Stomach (tissue), 19 donors: ENCODE measurements at places on chromosomes 16 and 17. TPM values are rescaled to one million over a fixed set of nuclear protein-coding genes. Genes with fewer than 3 reads are reported as not detected.

The MSLN gene
- 1.7 TPM for total RNA-seq

DNA sequence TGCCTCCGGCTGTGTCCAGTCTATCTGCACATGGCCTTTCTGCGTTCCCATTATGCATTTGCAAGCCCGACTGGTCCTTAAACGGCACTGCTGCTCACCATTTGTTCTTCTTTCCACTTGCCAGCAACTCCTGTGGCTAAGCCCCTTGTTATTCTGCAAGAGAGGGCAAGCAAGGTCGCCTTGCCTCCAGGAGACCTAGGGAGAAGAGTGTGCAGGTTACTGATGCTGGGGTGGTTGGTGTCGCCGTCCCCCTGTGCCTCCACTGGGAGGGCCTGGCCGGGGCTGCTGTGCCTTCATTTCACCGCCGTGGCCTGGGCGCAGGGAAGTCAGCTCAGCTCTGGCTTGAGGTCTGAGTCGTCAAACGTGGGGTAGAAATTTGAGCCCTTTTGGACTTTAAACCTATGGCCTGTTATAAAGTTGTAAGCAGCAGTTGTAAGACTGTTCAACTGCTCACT lies 12.7 kb downstream of the SLC6A4 start:
- no peak for DNase-seq

The EVPL gene
- total RNA-seq, result 1.2 TPM

The NPIPA3 gene
- total RNA-seq, result not detected

The SMPD3 gene
- total RNA-seq, result 110 TPM

GRCh38 chr17:81726004-81726403 lies 13.9 kb downstream of the SLC25A10 start:
- DNase-seq, result peak; percentile 83

DNA sequence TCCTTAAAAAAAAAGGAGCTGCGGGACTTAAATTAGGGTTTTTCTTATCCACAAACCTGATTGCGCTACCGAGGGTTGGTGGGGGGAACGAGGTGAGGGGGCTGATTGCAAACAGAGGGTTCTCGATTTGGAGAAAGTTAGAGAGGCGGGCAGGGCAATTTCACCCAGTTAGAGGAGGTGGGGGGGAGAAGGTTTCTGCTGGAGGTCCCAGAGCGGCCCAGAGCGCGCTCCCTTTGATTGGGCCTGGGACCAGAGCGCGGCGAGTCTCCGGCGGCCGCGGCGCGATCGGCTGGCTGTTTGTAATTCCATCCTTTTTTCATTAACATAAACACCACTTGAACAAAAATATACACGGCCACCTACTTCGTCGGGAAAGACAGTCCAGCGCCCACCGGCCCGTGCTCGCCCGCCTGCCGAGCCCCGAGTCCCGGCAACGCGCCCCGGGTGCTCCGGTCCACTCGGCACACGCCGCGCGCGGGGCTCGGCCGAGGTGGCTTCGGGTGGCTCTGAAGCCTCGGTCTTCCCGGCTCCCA lies 13.3 kb upstream of the FOXF1 start:
- no peak for DNase-seq

GRCh38 chr16:4272114-4272956 lies 488 bp downstream of the TFAP4 start:
- peak; percentile 81 for DNase-seq

GRCh38 chr17:50818921-50819657 lies 16.3 kb upstream of the WFIKKN2 start:
- no peak for DNase-seq

The GHDC gene
- 7.1 TPM for total RNA-seq

- DNase-seq, result peak; percentile 38
Observed at GRCh38 chr17:3318336-3318735, 20.2 kb upstream of the OR3A1 start.

GRCh38 chr16:2493605-2494004 lies 18.7 kb downstream of the TBC1D24 start:
- no peak for DNase-seq

The KRT40 gene
- not detected for total RNA-seq

The CCL1 gene
- not detected for total RNA-seq

DNA sequence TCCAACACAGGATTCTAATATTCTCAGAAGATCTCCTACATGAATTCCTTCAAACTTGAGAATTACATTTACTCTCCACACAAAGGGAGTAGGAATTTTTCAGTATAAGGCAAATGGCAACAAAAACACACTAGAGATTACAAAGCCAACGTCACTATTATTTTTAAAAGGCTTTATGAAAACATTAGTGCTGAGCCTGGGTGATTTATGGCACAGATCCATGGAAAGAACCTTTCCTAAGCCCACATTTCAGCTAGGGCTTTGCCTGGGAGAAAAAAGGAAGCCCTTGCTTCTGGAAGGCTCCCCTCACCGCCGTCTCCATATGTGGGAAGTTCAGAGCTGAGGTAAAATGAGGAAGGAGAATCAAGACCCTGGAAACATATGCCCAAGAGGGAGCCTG lies 499.4 kb upstream of the HSBP1 start:
- DNase-seq, result no peak

The ACSM3 gene
- 15.6 TPM for total RNA-seq

The CD300H gene
- total RNA-seq, result not detected

- no peak for DNase-seq
Observed at GRCh38 chr16:86066811-86067210, 167.8 kb downstream of the IRF8 start.

The ZNF652 gene
- 51.4 TPM for total RNA-seq

- DNase-seq, result no peak
Observed at GRCh38 chr16:9509663-9510062, 418.2 kb downstream of the HAPSTR1 start.

- peak; percentile 51 for DNase-seq
Observed at GRCh38 chr17:63579633-63580032, 21.1 kb upstream of the TACO1 start.

- no peak for DNase-seq
Observed at GRCh38 chr17:9020096-9020823, 1.1 kb upstream of the NTN1 start.

GRCh38 chr16:76293980-76294379 lies 16.8 kb downstream of the CNTNAP4 start:
- DNase-seq, result no peak

DNA sequence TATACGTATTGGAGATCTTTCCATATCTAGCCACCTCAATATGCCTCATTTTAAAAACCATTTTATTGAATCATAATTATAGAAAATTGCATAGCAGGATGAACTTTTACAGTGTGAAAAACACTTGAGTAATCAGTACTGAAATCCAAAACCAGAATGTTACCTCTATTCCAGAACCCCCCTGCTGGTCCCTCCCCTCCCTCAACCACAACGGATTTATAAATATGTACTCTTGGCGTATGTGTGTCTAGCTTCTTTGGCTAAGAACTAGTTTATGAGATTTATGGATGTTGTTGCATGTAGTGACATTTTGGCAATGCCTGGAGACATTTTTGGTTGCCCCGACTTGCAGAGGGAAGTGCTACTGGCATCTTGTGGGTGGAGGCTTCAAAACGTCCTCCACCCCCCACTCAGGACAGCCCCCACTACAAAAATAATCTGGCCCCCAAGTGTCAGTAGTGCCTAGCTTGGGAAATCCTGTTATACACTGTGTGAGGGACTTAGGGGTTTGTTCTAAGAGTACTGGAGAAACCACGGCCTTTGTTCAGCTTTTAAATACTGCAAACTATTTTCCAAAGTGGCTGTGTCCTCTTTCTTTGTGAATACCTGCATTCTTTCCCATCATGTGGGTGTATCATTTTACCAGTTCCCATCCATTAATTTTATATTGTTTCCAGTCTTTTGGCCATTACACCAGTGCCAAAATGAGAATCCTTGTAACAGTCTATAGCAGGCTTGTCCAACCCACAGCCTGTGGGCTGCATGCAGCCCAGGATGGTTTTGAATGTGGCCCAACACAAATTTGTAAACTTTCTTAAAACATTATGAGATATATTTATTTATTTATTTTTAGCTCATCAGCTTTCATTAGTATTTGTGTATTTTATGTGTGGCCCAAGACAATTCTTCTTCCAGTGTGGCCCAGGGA lies 23.7 kb downstream of the ITPRIPL2 start:
- DNase-seq, result no peak

The CCL4 gene
- total RNA-seq, result 9.3 TPM

DNA sequence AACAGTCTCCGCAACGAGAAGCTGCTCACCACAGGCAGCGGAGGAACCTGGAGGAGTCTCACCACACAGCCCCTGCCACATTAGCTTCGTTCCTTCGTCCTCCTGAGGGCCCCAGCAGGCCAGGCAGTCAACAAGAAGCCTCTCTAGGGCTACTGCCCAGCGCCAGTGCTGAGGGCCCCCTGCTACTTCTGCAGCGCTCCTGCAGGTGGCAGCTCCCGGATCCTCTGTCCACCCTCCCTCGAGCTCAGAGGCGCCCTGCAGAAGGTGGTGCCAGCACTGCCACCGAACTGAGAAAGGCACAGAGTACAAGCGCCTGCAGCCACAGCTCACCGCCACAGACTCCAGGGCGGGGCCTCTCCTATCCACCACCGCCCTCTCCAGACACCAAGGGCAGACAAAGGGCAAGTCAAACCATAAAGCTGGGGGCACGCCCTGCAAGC lies 27.3 kb downstream of the KDM8 start:
- DNase-seq, result peak; percentile 76

GRCh38 chr16:7746941-7747340 lies 414.3 kb downstream of the RBFOX1 start:
- no peak for DNase-seq

The FSCN2 gene
- total RNA-seq, result 2.8 TPM

DNA sequence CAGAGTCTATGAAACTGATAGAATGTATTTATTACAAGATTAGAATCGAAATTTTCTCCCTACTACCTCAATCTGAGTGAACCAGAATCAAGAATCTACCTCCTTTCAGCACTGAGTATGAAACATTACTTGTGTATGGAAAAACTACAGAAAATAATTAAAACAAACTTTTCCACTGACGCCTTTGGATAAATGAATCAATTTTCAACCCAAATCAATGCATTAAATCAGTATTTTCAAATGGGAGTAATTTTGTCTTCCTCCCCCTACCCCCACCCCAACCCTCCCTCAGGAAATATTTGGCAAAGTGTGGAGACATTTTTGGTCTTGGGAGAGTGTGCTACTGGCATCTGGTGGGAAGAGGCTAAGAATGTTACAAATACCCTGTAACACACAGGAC lies 7.8 kb upstream of the ABCA10 start:
- no peak for DNase-seq

DNA sequence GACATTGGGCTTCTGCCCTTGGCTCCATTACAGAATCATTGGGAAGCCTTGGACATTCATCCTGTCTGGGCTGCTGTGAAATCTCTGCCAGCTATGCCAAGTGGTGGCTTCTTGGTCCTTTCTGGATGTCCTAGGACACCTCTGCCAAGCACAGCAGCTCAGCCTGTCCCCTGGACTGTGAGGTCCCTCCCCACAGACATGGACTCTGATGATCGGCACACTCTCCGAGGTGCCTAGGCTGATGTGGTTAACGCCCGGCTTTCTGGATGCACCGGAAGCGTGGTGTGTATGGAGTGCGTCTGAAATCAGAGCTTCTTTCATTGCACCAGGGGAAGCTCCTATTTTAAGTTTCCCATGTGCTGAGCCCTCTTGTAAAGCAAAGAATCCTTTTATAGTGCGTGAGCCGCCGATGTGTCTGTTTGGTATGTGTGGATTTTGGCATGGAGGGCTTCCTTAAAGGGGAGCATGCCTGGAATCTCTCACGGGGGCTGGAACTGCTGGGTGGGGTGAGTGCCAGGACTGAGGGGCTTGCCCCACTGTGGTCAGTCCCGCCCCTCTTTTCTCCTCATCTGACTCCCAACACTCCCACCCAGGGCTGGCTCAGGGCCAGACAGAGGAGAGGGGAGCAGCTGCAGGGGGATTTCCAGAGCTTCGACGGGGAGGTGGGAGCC lies 7.0 kb upstream of the ARHGAP23 start:
- no peak for DNase-seq

GRCh38 chr16:65071433-65072311 lies 50.2 kb downstream of the CDH11 start:
- no peak for DNase-seq

- DNase-seq, result no peak
Observed at GRCh38 chr17:79888811-79889634, 49.8 kb upstream of the CBX4 start.

The PIGS gene
- 14.7 TPM for total RNA-seq

- no peak for DNase-seq
Observed at GRCh38 chr16:75996491-75996890, 270.2 kb upstream of the CPHXL start.

DNA sequence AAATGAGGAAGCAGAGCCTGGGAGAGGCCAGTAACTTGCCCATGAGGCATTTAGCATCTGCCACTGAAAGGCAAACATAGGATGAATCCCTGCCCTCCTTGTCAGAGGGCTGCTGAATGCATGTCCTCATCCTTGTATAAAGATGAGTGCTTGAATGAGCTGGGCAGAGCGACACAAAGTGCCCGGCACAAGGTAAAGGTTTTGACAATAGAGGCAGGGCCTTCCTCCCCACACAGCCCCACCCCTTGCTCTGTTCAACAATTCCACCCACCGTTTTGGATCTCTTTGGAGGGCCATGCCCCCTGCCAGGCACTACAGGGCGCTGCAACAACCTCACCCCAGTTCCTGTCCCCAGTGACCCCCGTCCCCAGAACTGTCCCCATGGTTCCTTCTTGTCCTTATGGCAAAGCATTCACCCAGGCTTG lies 1.4 kb upstream of the KRT19 start:
- peak; percentile 34 for DNase-seq

The RASL10B gene
- not detected for total RNA-seq

The KCNH6 gene
- total RNA-seq, result 0.87 TPM

The ASB16 gene
- total RNA-seq, result not detected

The INCA1 gene
- not detected for total RNA-seq

DNA sequence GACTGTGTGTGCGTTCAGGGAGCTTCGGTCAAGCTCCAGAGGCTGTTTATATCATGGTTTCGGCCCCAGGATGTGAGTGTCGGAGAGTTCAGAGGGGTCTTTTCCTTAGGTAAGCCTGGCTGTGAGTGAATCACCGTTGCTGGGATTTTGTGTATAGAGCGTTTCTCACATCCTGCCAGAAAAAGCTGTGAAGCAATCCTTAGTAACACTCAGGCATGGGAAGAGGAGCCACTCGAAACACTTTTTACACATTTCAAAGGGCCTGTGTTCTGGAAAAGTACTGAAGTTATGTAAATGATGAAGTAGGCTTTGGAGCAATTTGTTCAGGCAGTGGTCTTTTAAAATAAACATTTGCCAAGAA lies 662 bp downstream of the PGS1 start:
- no peak for DNase-seq

GRCh38 chr16:85724936-85725335 lies 26.0 kb downstream of the C16orf74 start:
- no peak for DNase-seq

DNA sequence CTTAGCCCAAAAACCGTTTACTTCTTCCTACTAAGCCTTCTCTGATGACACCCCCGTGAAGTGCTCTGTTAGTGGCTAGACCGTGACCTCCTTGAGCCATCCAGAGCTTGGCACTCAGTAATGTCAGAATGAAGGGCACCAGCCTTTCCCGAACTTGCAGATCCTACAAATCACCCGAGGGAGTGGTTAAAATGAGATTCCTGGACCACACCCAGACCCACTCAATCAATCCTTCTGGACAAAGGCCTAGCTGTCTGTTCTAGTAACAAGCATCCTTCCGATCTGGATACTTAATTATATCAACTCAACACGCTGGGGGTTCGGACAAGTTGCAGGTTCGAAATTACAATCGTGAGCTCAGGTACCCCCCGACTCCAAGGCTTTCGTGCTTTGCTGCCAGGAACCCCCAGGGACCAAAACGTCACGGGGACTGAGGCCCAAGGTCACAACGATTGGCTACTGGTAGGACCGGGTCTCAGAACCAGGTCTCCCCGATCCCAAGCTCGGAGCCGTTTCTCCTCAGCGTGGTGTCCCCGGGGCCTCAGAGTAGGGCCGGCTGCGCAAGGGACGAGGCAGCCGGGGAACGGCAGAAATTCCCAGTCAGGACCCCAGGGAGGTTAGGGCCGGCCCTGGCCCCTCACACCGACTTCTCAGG lies 527 bp downstream of the CIAPIN1 start:
- DNase-seq, result peak; percentile 34

- DNase-seq, result no peak
Observed at GRCh38 chr17:19487024-19487600, 46.5 kb upstream of the SLC47A1 start.
